Thoracic aorta (tissue), 2 donors: ENCODE measurements at places on chromosomes 4 and X. TPM values are rescaled to one million over a fixed set of nuclear protein-coding genes. Genes with fewer than 3 reads are reported as not detected.

The SERPINA7 gene
- not detected for total RNA-seq

The MMAA gene
- total RNA-seq: 3.8 TPM

The CTAG2 gene
- not detected for total RNA-seq

The ZFX gene
- 39.7 TPM for total RNA-seq

The EFHC2 gene
- 0.28 TPM for total RNA-seq

GRCh38 chr4:40195182-40196177 lies 1.4 kb upstream of the RHOH start:
- H3K27ac ChIP-seq: no peak overlapping the region
- H3K27me3 ChIP-seq: no peaks in the 10 kb centered on the region
- no peaks in the 10 kb centered on the region for H3K4me1 ChIP-seq
- no peak overlapping the region for H3K4me3 ChIP-seq

GRCh38 chr4:5447755-5448154 lies 260.6 kb downstream of the EVC2 start:
- H3K4me1 ChIP-seq: no peaks in the 10 kb centered on the region
- no peak overlapping the region for H3K27ac ChIP-seq
- H3K27me3 ChIP-seq: no peaks in the 10 kb centered on the region
- H3K36me3 ChIP-seq: no peaks in the 10 kb centered on the region
- H3K4me3 ChIP-seq: no peak overlapping the region

DNA sequence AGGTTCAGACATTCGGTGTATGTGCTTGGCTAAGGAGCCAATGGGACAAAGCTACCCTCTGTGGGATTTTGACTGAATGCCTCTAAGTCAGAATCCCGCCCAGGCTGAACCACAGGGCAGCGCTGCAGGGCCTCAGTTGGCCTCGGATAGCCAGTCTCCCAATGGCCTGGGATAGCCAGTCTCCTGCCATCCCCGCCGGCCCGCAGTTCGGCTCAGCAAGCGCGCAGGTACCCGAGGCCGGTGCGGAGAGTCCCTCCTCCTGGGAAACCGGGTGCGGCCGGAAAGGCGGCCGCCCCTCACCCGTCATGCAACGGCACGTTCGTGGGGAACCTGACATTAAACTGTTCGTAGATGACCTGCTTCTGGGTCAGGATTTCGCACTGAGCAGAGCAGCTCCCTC lies 16.1 kb downstream of the PPEF2 start:
- no peaks in the 10 kb centered on the region for H3K4me1 ChIP-seq
- H3K27ac ChIP-seq: no peak overlapping the region
- H3K4me3 ChIP-seq: no peak overlapping the region
- DNase-seq: no peak
- H3K36me3 ChIP-seq: no peaks in the 10 kb centered on the region

DNA sequence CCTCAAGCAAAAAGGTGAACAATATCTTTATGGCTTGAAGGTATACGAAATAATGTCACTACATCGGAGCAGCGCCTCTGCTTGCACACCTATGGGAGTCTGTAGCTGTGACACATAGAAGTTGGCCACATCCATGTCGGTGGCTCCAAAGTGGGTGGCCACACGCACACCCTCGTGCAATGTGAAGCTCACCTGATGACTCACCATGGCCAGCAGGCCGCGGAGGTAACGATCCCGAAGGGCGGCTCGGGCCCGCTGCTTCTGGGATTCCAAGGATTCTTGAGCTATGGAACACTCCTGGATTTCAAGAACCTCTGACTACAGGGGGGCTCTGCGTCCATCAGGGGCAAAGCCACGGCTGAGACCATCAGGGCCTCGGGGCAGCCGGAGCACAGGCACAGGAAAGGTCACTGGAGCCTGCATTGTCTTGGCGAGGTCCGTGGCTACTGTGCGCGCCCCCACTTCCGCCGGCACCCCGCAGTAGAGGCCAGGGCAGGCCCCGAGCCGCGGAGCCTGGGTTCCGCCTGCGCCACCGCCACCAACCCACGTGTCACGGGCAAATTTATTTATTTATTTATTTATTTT lies 25.2 kb downstream of the NYX start:
- H3K27me3 ChIP-seq: no peaks in the 10 kb centered on the region
- DNase-seq: no peak
- H3K27ac ChIP-seq: no peak overlapping the region

DNA sequence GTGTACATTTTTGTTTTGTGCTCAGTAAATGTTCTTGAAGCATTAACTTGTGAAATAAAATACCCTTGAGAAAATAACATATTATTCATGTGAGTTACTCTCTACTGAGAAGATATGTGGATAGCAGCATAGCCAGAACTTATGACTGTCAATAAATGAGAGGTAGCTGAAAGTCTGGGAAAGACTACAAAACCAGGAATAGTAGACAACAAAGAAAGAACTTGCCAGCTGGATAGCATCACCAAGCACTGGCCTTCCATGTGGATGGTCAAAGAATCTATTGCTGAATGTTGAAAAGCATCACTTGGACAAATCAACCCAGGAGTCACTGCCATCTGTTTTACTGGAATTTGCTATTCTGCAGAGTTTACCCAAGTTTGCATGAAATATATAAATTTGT lies 650.0 kb upstream of the HTR2C start:
- H3K4me3 ChIP-seq: no peak overlapping the region
- H3K27ac ChIP-seq: no peak overlapping the region
- H3K36me3 ChIP-seq: no peaks in the 10 kb centered on the region
- DNase-seq: no peak
- no peaks in the 10 kb centered on the region for H3K27me3 ChIP-seq
- no peaks in the 10 kb centered on the region for H3K4me1 ChIP-seq

GRCh38 chrX:10741003-10741402 lies 120.6 kb upstream of the MID1 start:
- no peak overlapping the region for H3K4me3 ChIP-seq
- H3K4me1 ChIP-seq: no peaks in the 10 kb centered on the region
- no peak overlapping the region for H3K27ac ChIP-seq
- no peak for DNase-seq
- H3K27me3 ChIP-seq: no peaks in the 10 kb centered on the region

- no peaks in the 10 kb centered on the region for H3K27me3 ChIP-seq
- no peak overlapping the region for H3K4me3 ChIP-seq
- H3K36me3 ChIP-seq: no peaks in the 10 kb centered on the region
- peaks cover 4% of the 10 kb centered on the region for H3K4me1 ChIP-seq
- no peak for DNase-seq
These were observed 94.3 kb downstream of the ANAPC10 start for GRCh38 chr4:145003675-145004074.

GRCh38 chr4:2850966-2851798 lies 7.5 kb downstream of the ADD1 start:
- peaks cover 65% of the 10 kb centered on the region for H3K4me1 ChIP-seq
- no peak overlapping the region for H3K4me3 ChIP-seq
- H3K27ac ChIP-seq: no peak overlapping the region
- no peaks in the 10 kb centered on the region for H3K27me3 ChIP-seq
- H3K36me3 ChIP-seq: peaks cover 5% of the 10 kb centered on the region

- DNase-seq: no peak
- H3K36me3 ChIP-seq: no peaks in the 10 kb centered on the region
- no peak overlapping the region for H3K4me3 ChIP-seq
- H3K27me3 ChIP-seq: no peaks in the 10 kb centered on the region
- H3K4me1 ChIP-seq: no peaks in the 10 kb centered on the region
These were observed 33.4 kb upstream of the PHKA2 start for GRCh38 chrX:19017271-19017670.

- H3K27ac ChIP-seq: peak overlapping the region; percentile 92
- H3K27me3 ChIP-seq: no peaks in the 10 kb centered on the region
- H3K4me3 ChIP-seq: peak overlapping the region; percentile 97
These were observed 3.1 kb downstream of the JADE1 start for GRCh38 chr4:128812442-128813235.

DNA sequence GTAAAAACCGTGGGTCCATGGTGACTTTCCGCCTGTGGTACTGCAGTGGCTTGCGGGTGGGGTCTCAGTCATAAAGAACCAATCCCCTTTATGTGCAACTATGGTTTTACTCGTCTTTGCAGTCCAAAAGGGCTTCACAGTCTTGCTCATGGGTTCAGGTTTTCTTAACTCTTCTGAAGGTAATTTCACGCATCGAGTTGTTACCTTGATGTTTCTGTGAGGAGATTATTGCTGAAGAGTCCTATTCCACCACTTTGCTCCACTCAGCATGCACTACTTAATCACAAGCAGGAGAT lies 41.5 kb downstream of the F8 start:
- H3K36me3 ChIP-seq: no peaks in the 10 kb centered on the region
- H3K4me1 ChIP-seq: no peaks in the 10 kb centered on the region
- no peaks in the 10 kb centered on the region for H3K27me3 ChIP-seq
- H3K27ac ChIP-seq: no peak overlapping the region

- no peak for DNase-seq
- no peaks in the 10 kb centered on the region for H3K36me3 ChIP-seq
- H3K27me3 ChIP-seq: no peaks in the 10 kb centered on the region
- no peaks in the 10 kb centered on the region for H3K4me1 ChIP-seq
- H3K27ac ChIP-seq: no peak overlapping the region
These were observed 110.4 kb downstream of the SCD5 start for GRCh38 chr4:82688091-82688795.

GRCh38 chr4:133550436-133550835 lies 401.3 kb downstream of the PCDH10 start:
- no peaks in the 10 kb centered on the region for H3K4me1 ChIP-seq
- H3K27me3 ChIP-seq: no peaks in the 10 kb centered on the region
- H3K27ac ChIP-seq: no peak overlapping the region
- no peak overlapping the region for H3K4me3 ChIP-seq

DNA sequence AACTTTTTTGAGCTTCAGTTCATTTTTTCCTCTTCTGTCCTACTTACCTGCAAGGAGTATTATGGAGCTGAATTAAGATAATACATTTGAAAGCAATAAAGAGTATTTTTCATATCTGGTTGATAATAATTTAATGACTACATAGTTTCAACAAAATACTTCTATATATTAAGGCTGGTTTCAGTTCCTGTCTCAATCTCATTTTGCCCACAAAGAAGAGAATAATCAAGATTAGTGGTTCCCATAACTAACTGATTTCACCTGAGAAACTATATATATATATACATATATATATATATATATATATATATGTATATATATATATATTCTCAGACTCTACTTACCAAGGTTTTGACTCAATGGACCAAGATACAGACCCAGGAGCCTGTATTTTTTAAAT lies 87.7 kb upstream of the ATOH1 start:
- no peak for DNase-seq
- no peak overlapping the region for H3K27ac ChIP-seq
- no peaks in the 10 kb centered on the region for H3K4me1 ChIP-seq
- no peaks in the 10 kb centered on the region for H3K27me3 ChIP-seq
- H3K36me3 ChIP-seq: no peaks in the 10 kb centered on the region

DNA sequence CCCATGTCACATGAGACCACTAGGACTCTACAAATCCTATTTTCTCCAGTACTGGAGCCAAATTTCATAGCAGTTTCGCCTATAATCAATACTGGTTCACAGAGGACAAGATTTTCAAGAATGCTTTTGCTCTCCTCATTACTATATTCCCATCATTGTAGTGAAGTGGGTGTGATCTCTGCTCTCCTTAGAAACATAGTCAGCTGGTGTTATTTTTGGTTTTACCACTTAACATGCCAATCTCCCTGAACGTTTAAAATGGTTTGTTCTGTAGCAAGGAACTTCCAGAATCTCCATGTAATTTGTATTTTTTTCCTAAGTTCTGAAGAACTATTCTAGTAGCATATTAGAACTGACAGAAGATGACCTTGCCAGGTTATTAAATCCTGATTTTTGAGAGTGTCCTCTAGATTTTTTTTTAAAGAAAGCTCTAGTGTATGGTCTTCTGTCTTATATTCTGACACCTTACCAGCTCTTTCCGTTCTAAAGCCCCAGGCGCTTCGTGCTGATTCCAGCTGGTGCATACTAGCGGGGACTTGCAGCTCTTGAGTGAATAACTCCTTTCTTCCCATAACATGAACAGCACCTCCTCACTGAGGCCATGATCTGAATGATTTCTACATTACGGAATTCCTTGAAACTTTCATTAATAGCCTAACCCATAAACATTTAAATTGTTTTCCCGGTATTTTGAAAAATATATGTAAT lies 1372.9 kb downstream of the TECRL start:
- no peaks in the 10 kb centered on the region for H3K4me1 ChIP-seq
- DNase-seq: no peak
- H3K27ac ChIP-seq: no peak overlapping the region
- H3K4me3 ChIP-seq: no peak overlapping the region
- H3K27me3 ChIP-seq: no peaks in the 10 kb centered on the region

GRCh38 chr4:180951312-180951711 lies 1291.9 kb upstream of the TENM3 start:
- H3K27me3 ChIP-seq: no peaks in the 10 kb centered on the region
- H3K4me1 ChIP-seq: no peaks in the 10 kb centered on the region
- no peak overlapping the region for H3K4me3 ChIP-seq
- no peak for DNase-seq
- no peaks in the 10 kb centered on the region for H3K36me3 ChIP-seq

DNA sequence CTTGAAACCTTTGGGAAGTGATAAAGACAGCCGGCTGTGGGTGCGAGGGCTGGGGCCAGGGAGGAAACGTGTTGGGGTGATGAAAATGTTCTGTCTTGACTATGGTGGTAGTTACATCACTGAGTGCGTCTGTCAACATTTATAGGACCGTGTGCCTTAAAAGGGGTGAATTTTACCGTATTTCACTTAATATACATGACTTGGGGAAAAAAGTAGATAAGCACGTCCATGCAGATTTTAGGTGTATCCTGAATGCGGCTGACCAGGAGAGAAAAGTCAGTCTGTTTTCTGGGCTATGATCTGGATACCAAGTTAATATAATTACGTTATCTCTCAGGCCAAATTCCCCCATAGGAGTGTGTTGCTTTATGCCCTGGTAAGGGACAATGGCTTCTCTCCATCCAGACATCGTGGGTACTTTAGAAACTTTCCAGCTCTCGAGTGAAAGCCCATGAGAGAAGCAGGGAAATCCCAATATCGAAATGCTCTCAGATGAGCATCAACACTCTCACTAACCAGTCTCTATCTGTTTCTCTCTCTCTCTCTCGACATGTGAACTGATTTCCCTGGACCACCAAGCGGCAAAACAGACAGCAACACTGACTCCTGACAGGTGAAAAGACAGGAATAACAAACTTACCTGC lies 71.5 kb downstream of the IRF2 start:
- H3K27me3 ChIP-seq: no peaks in the 10 kb centered on the region
- H3K36me3 ChIP-seq: peaks cover 24% of the 10 kb centered on the region
